Foreskin keratinocyte (primary cell): ENCODE measurements at places on chromosomes 5 and 9. TPM values are rescaled to one million over a fixed set of nuclear protein-coding genes. Genes with fewer than 3 reads are reported as not detected.

GRCh38 chr5:168578006-168578405 is 1.2 kb downstream of the PANK3 start:
- DNase-seq, result peak; percentile 51

- peak; percentile 29 for DNase-seq
These were observed 5.7 kb upstream of the SEC16A start for GRCh38 chr9:136488247-136489214.

ABO gene
- total RNA-seq, result not detected in 2 replicates

DNA sequence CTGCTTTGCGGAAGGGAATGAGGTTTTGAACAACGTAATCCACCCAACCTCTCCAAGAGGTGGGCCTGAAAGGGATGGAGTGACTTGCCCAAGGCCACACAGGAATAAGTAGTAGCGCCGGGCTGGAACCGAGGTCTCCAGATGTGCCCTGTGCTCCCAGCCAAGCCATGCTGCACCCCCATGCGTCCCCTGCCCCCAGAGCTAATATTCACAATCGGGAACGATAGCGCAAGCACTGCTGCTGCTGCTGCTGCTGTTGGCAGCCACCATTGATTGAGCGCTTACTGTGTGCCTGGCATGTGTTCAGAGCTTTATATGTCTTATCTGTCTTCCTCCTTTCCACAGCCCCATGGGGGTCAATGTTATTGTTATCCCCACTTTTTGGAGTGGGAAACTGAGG is 43.9 kb downstream of the AMBP start:
- no peak for DNase-seq

PDCD1LG2 gene
- total RNA-seq, result 21.9 and 22.9 TPM in 2 replicates
